B cell (primary cell): ENCODE measurements at places on chromosomes 5 and 9. TPM values are rescaled to one million over a fixed set of nuclear protein-coding genes. Genes with fewer than 3 reads are reported as not detected.

GRCh38 chr9:127446713-127447415 is 4.3 kb downstream of the RPL12 start:
- H3K27ac ChIP-seq: no peak overlapping the region
- peaks cover 77% of the 10 kb centered on the region for H3K36me3 ChIP-seq
- H3K4me1 ChIP-seq: peaks cover 22% of the 10 kb centered on the region

DNA sequence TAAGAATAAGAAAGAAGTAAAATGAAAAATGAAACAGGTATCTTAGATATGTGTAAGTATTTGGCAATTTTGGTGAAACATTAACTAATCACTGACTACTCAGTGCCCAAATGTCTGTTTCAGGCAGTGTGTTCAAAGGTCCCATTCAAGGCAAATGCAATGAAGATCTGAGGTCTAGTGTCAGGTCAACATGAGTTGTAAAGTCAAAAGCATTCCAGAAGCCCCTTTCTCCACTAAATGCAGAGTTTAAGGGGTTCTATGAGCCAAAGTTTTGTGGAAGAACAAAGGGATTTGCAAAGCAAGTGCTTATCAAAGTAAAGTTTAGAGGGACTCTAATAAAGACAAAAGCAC is 71.0 kb upstream of the GPBP1 start:
- H3K36me3 ChIP-seq: no peaks in the 10 kb centered on the region
- no peak for DNase-seq
- no peaks in the 10 kb centered on the region for H3K4me1 ChIP-seq
- no peaks in the 10 kb centered on the region for H3K27me3 ChIP-seq
- no peak overlapping the region for H3K4me3 ChIP-seq
- no peak overlapping the region for H3K27ac ChIP-seq

- DNase-seq: no peak
- no peak overlapping the region for H3K4me3 ChIP-seq
- no peaks in the 10 kb centered on the region for H3K36me3 ChIP-seq
- H3K27me3 ChIP-seq: no peaks in the 10 kb centered on the region
These were observed 160.3 kb downstream of the TLR4 start for GRCh38 chr9:117864385-117865057.

DNA sequence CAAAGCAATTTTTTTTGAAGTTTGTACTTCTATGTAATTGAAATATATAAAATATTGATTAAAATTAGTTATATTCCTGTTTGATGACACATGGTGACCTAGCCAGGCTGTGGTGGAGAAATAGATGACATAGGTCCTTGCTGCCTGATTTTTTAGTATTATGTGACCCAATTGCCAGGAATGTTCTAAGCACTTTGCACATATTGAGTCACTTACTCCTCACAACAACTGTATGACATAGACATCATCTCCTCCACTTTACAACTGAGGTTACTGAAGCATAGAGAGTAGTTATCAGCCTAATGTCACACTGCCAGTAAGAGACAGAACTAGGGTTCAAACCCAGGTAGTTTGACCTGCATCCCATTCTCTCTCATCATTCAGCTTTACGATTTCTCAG is 26.2 kb upstream of the SNX18 start:
- no peaks in the 10 kb centered on the region for H3K4me1 ChIP-seq
- no peak overlapping the region for H3K27ac ChIP-seq
- no peaks in the 10 kb centered on the region for H3K27me3 ChIP-seq
- H3K36me3 ChIP-seq: no peaks in the 10 kb centered on the region
- no peak for DNase-seq

The PLCXD3 gene
- not detected in 2 replicates for polyA plus RNA-seq

GRCh38 chr9:91421128-91421765 is 2.4 kb downstream of the NFIL3 start:
- H3K27ac ChIP-seq: no peak overlapping the region
- peaks cover 39% of the 10 kb centered on the region for H3K4me1 ChIP-seq
- peak; percentile 36 for DNase-seq
- H3K36me3 ChIP-seq: no peaks in the 10 kb centered on the region
- peak overlapping the region; percentile 29 for H3K4me3 ChIP-seq

- DNase-seq: no peak
- H3K4me1 ChIP-seq: no peaks in the 10 kb centered on the region
- no peaks in the 10 kb centered on the region for H3K27me3 ChIP-seq
These were observed 50.9 kb downstream of the AP3B1 start for GRCh38 chr5:78243639-78244038.

The PCDHA1 gene
- polyA plus RNA-seq: not detected in 2 replicates

The GABRP gene
- not detected in 2 replicates for polyA plus RNA-seq

The PRDM9 gene
- not detected in 2 replicates for polyA plus RNA-seq

DNA sequence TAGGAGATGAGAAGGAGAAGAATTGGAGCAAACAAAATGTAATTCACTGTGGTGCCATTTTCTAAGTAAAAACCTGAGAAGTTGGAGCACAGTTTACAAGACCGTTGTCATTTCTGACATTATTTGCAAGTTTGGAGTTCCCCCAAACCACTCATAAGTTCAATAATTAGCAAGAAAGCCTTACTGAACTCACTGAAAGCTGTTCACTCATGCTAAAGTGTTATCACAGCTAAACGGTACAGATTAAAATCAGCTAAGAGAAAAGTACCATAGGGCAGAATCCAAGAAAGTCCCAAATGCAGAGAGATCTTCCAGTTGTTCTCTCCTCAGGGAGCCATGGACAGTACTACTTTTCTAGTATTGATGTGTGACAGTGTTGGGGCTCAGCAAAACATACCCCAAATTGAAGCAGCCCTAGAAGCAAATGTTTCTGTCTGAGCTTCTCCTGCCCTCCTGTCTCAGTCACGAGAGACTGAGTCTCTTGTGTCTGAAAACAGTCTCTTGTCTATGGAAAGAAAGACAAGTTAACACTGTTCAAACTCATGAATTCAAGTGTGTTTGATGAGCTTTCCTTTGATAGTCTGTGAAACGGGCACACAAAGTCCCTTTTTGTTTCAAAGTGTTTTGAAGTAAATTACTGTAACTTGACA is 221.2 kb downstream of the GABRG2 start:
- no peak for DNase-seq
- no peaks in the 10 kb centered on the region for H3K36me3 ChIP-seq
- no peak overlapping the region for H3K27ac ChIP-seq
- H3K4me1 ChIP-seq: no peaks in the 10 kb centered on the region
- no peaks in the 10 kb centered on the region for H3K27me3 ChIP-seq
- no peak overlapping the region for H3K4me3 ChIP-seq

DNA sequence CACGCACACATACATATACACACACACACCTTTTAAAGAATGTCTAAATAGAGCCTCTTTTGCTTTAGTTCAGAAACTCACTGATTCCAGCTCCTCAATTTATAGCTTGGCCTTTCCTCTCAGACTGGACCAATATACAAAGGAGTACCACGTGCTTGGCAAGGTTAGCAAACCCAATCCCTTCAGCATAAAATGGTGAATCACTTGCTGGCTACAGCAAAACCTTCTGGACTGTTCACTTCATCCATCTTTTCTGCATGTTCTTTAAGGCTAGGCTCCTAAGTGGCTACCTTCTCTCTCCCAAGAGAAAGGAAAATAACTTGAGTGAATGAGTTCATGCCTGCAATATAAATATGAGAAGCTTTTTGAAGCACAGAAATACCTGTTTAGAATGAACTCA is 109.7 kb downstream of the LPAR1 start:
- no peak overlapping the region for H3K4me3 ChIP-seq
- no peak overlapping the region for H3K27ac ChIP-seq
- no peaks in the 10 kb centered on the region for H3K4me1 ChIP-seq
- DNase-seq: no peak

The SLC6A3 gene
- polyA plus RNA-seq: 0.01 and 0.19 TPM in 2 replicates

The IFNK gene
- not detected in 2 replicates for polyA plus RNA-seq

The LCN12 gene
- polyA plus RNA-seq: 1.5 and 2.4 TPM in 2 replicates

The LCP2 gene
- polyA plus RNA-seq: 11.7 TPM in 2 replicates

DNA sequence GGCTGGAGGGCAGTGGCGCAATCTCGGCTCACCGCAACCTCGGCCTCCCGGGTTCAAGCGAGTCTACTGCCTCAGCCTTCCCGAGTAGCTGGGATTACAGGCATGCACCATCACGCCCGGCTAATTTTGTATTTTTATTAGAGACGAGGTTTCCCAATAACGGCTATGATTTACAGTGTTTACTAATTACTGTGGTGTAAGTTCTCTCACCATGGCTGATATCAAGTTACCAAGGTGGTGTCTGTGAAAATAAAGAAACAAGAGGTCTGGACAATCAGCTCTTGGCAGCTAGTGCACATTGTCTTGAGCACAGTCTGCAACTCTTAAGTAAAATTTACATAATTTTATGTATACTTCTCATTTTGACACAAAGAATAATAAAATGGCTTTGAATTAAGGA is 385.5 kb upstream of the COX7C start:
- H3K4me3 ChIP-seq: no peak overlapping the region
- no peaks in the 10 kb centered on the region for H3K4me1 ChIP-seq
- no peak for DNase-seq
- no peaks in the 10 kb centered on the region for H3K27me3 ChIP-seq
- no peaks in the 10 kb centered on the region for H3K36me3 ChIP-seq

- no peaks in the 10 kb centered on the region for H3K27me3 ChIP-seq
- no peaks in the 10 kb centered on the region for H3K36me3 ChIP-seq
- H3K4me3 ChIP-seq: no peak overlapping the region
- no peak for DNase-seq
These were observed 759.6 kb downstream of the MTRR start for GRCh38 chr5:8628521-8628920.

DNA sequence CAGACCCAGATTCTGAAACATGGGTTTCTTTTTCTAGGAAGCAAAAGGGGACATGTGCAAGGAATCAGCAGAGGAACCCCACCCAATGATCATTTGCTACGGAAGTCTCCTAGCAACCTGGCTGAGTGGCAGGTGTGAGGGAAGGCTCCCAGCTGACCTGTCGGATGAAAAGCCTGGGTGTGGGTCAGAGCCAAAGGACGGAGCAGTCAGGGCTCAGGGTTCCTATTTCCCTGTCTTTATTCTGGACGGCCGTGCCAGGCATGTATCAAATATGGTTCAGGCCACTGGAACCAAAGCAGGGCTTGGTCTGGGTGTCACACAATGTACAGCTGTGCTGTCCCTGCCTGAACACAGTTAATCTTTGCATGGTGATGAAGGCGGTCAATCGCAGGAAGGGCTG is 20.1 kb downstream of the STK10 start:
- no peaks in the 10 kb centered on the region for H3K36me3 ChIP-seq
- H3K4me1 ChIP-seq: peaks cover 57% of the 10 kb centered on the region
- H3K27ac ChIP-seq: peak overlapping the region; percentile 12
- H3K27me3 ChIP-seq: no peaks in the 10 kb centered on the region
- no peak for DNase-seq
